Renal pelvis (tissue), 12 donors: ENCODE measurements at places on chromosomes 7 and 10. TPM values are rescaled to one million over a fixed set of nuclear protein-coding genes. Genes with fewer than 3 reads are reported as not detected.

The TRPV5 gene
- 1.7 TPM for polyA plus RNA-seq

The ITPRID1 gene
- polyA plus RNA-seq, result not detected

The KIAA1549 gene
- polyA plus RNA-seq, result 15.2 TPM

The CRHR2 gene
- not detected for polyA plus RNA-seq

The XRCC2 gene
- 11.2 TPM for polyA plus RNA-seq

The CYP2E1 gene
- polyA plus RNA-seq, result 2.4 TPM

The PRLHR gene
- not detected for polyA plus RNA-seq
